Activated CD4-positive, alpha-beta T cell treated with anti-CD3 and anti-CD28 coated beads for 48 hours (primary cell): ENCODE measurements at places on chromosomes 6 and 20.

DNA sequence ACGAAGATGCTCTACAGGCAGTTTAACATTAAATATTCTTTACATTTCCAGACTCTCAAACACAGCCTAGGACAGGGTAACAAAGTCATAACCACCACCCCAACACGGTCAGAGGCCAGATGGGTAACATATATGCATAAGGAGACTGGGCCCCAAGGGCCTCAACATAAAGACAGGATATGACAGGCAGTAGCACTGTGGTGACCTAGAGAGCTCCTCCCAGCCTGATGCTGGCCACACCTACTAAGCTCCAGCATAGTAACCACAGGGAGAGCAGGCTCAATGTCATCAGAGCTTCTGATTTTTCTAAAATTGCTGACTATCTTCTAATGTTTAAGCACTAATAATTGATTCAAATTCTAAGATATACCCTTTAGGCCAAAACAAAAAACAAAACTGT, 21.7 kb downstream of the SMLR1 start:
- peak; percentile 50 for DNase-seq

GRCh38 chr20:23873370-23874015, 6.1 kb downstream of the CST5 start:
- peak; percentile 6 for DNase-seq

DNA sequence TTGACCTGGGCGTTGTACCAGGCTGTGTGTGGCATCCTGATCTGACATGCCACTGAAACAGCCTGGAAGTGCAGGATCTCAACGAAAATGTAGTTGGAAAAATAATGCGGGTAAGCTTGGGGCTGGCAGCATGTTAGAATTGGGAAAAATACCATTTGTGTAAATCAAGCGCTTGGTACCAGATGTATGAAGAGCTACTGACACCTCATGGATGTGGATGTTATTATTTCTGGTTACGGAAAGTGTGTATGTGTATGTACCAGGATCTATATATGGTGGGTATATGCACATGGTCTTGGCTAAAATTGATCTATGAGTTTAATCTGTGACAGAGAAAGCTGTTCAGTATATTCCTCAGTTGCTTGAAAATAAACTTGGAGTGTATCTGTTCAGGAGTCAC, 22.7 kb downstream of the HIVEP1 start:
- no peak for DNase-seq

- no peak for DNase-seq
Measured at GRCh38 chr6:34106421-34106820, 39.5 kb downstream of the GRM4 start.

DNA sequence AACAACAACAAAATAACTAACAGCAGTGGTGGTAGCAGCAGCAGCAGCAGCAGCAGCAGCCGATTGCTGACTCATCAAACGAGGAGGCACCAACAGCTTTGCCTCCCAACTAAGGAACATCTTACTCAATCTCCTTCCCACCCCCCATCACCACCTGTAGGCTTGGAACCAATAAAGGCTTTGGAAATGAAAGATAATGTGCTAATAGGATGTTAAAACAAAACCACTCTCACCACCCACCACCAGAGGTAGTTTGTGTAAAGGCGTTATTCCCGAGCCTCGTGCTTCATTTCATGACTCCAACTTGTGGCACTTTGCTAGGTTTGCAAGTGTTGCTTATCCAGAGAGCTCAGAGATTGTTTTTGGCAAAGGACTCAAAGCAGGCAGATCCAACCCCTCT, 346.5 kb downstream of the CD83 start:
- DNase-seq, result no peak

DNA sequence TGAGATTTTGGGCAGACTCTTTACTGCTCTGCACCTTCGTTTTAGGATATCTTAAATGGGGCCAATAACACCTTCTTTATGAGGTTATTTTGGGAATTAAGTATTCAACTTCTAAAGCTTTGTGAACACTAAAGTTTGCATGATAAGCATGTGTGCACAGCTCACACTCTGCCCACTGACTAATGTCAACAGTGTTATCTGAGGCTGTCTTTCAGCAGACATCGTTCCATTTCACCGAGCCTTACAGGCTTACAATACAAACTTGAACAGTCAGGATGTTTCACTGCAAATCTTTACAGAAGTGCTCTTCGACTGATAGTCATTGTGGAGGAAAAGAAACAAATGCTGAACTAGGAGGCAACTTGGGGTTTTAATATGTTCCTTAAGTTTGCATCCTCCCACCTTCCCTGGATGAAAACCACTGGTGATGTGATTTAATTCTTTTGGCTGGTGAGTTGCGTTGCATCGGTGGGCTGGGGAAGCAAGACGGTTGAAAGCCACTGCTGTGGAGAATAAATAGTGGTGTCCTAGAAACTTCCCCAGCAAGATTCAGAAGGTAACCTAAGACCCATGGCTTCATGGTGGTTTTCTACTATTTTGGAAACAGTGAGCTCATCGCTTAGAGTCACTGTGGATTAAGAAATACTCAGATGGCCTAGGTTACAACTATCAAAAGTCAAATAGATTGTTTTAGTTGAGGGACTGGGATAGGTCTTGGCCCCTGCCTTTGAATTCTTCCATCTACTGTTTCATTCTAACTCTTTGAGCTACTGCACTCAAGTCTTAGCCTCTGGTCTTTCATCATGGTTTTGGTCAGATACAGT, 167.2 kb upstream of the MAP3K7 start:
- DNase-seq, result no peak

DNA sequence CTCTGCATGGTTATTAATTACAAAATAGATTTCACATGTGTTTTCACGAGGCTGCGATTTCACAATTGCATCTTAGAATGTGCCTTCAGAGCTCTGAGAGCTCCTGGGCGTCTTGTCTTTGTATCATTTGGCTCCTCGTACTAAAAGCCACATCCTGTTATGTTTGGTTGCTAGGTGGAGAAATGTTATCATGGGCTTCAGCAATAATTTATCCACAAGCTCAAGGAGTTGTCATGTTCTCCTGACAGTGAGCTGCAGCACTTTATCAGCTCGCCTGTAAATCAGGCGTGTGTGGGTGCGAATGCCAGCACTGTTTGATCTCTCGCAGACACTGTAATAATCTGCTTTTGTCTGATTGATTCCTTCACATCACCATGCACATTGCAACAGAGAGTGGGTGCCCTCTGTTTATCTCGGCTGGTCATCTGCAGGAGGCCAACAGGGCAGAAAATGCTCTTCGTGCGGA, 218.6 kb upstream of the ZFP64 start:
- peak; percentile 46 for DNase-seq

DNA sequence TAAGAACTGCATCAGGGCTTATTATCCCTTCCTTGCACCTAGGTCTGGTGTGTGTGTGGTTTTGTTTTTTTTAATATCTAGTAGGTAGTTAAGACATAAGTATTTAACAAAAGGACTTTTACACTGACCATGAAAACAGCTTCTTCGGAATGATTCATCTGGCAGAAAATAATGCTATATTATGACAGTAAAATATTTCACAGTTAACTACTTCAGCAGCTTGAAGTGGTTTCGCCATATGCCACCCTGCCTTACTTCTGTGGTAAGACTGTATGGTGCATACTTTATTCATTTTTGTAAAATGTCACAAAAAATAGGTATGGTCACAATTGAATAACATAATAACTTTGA, 858 bp upstream of the PTPRK start:
- DNase-seq, result no peak

DNA sequence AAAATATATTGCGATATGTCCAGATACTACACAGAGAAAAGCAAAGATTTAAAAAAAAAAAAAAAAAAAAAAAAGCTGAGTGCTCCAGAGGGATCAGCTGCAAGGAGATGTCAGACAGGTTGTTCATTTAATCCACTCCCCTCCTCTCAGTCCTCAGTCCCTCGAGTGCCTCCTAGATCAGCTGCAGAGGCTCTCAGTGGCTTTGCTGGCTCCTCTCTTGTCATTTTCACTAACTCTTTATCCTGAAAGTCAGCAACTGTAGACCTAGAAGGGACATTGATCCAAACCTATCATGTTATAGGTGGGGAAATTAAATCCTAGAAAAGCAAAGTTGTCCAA, 61.6 kb downstream of the KIAA0319 start:
- no peak for DNase-seq

- no peak for DNase-seq
Measured at GRCh38 chr6:3076320-3076719, 8.0 kb downstream of the RIPK1 start.

DNA sequence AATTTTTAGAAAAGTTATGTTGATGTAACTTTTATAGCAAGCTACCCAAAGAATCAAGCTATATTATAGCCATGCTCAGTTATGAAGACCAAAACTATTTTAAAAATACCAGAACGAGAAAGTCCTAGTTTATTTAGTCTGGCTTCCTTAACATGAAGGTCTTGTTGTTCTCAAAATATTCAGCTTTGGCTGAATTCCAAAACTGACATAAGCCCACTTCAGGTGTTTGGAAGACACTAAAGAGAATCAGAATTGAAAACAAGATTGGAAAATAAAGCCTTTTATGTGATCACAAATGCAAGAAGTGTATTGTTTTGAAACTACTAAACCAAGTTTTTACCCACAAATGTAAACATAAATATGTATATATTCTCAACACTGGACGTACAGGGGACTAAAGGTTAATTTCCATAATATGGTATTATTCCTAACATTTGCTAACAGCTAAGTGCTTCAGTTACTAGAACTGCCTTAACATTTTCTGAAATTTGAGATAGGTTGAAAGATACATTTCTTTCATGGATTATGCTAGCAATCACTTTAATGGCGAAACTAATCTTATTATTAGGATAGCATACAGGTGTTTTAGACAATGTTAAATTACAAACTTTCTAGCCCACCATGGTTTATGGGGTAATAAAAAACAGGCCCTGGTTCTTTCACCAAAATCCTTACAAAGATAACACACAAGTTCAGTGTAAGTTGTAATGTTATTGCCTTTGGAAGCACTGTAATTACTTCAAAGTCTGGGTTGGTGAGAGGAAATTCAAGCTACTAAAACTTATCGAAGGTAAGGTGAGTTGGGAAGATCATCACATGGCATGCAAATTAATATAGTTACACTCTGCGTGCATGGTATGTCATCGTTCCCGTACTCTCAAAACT, 1.6 kb downstream of the MAP3K5 start:
- DNase-seq, result no peak

GRCh38 chr20:62437496-62437895, 10.2 kb upstream of the RBBP8NL start:
- no peak for DNase-seq

DNA sequence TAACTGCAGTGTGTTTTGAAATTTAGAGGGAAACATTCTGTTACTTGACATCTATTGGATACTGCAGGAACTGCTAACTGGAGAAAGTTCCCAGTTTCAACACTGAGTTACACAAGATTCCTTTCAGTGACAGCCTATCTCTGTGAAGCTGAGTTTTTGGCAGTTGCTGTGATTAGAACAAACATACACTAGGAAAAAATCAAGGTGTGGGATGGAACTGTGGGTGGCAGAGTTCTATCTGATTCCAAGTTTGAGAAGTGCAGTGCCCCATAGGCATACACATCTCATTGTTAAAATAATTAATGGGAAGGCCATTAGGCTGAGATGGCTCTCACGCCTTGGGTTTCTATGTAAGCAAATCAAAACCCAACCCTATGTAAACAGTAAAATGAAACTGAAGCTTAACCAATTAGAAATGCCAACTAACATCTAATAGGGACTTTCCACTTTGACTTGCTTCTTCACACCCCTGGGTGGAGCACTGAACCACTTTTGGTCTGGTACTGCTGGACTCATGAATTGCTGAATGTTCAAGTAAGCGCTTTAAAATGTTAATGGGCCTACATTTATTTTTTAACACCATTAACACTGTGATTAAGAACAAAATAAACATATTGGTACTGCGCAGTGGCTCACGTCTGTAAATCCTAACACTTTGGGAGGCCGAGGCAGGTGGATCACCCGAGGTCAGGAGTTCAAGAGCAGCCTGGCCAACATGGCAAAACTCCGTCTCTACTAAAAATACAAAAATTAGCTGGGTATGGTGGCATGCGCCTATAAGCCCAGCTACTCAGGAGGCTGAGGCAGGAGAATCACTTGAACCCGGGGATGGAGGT, 55.2 kb upstream of the TBC1D7 start:
- DNase-seq, result no peak

GRCh38 chr6:112362027-112362795, 15.1 kb downstream of the RFPL4B start:
- no peak for DNase-seq

- DNase-seq, result no peak
Measured at GRCh38 chr6:142898927-142899895, 45.8 kb downstream of the HIVEP2 start.

GRCh38 chr20:22630701-22631100, 46.3 kb upstream of the FOXA2 start:
- no peak for DNase-seq

GRCh38 chr6:56758120-56758519, 115.4 kb upstream of the DST start:
- DNase-seq, result no peak

DNA sequence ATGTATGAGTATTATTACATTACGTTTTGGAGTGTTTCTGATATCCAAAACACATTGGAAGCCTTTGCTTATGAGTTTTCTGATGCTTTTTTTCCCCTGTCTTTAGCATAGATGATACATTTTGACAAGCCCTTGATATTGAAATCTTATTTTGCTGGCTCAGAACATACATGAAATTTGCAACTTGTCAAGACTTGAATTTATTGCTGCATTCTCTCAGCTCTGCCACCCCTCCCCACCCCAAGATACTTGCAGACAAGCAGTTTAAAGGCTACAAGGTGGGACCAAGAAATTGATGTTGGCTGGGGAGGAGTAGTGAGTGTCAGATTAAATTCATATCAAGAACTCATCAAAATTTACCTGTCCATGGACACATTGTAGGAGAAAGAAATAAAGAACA, 160.2 kb downstream of the GJA1 start:
- DNase-seq, result no peak

- DNase-seq, result no peak
Measured at GRCh38 chr20:31849306-31849930, 4.0 kb upstream of the FOXS1 start.

DNA sequence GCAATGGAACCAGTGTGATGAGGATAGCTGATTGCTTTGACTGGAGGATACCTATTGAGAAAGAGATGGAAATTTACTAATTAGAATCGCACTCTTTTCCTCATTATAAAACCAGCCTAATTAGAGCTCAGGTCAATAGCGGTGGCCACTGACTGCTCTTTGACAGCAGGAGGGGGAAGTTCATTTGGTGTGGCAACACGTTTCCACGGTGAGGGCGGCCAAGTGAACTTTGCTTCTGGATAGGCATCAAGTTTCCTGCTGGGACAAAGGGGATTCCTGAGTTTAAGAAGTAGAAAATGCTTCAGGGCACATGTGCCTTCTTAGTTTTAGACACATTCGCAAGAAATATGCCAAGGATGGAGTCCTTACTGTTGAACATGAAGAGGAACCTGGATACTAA, 145.3 kb upstream of the NRN1 start:
- DNase-seq, result no peak

- no peak for DNase-seq
Measured at GRCh38 chr6:107144014-107144413, 28.7 kb upstream of the BEND3 start.

GRCh38 chr6:80151635-80152034, 45.2 kb downstream of the BCKDHB start:
- DNase-seq, result no peak

- peak; percentile 8 for DNase-seq
Measured at GRCh38 chr6:41503827-41504465, 42.2 kb upstream of the FOXP4 start.

GRCh38 chr6:110408901-110409300, 6.5 kb downstream of the DDO start:
- DNase-seq, result no peak
